ENCODE measurements at places on chromosomes 2 and 18. TPM values are rescaled to one million over a fixed set of nuclear protein-coding genes. Genes with fewer than 3 reads are reported as not detected.

DYNAP gene
- not detected for total RNA-seq

DNPEP gene
- 40.8 TPM for total RNA-seq

- no peak for DNase-seq
Observed at GRCh38 chr2:16250886-16251285, 310.5 kb downstream of the MYCN start.

- no peak for DNase-seq
Observed at GRCh38 chr2:241316825-241317224, 1.1 kb downstream of the SEPTIN2 start.

DNA sequence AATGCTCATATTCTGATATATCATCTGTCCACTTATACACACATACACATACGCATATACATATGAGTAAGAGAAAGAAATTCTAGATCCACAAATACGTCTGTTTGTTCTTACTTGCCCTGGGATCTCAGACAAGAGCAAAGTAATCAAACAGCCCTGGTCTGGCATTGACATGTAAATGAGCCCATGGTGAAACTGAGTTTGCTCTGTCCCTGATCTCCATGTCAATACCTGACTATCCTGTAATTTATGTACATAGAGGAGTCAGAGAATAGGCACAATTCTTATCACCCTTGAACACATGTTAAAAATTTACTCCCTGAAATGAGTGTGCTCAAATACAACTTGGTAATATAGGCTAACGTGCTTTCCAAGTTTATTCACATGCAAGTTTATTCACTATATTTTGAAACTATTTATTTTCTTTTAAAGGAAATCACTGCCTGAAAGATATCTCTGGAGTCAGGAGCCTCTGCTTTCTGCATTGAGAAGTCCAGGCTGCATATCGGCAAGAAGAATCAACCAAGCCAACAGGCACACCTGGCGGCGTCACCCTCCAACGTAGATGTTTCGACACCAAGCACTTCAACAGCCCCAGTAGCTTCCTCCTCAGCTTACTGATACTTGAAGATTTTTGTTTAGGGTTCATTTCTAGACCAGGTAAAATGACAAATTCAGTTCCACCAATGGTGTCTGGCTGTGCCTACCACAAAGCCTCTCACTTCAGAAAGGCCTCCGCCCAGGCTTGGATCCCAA lies 100.6 kb downstream of the CMPK2 start:
- DNase-seq: no peak

GRCh38 chr2:2187196-2187595 lies 143.9 kb downstream of the MYT1L start:
- DNase-seq: peak; percentile 91

- DNase-seq: no peak
Observed at GRCh38 chr2:198042189-198042588, 237.8 kb downstream of the PLCL1 start.

Data from spinal cord (tissue), 10 donors.